Activated CD4-positive, alpha-beta T cell treated with anti-CD3 and anti-CD28 coated beads, Interleukin-2, amount 50 U/mL, for 1 hour (primary cell): ENCODE measurements at places on chromosomes 7 and 10.

- DNase-seq: no peak
Measured at GRCh38 chr10:89362929-89363328, 14.9 kb upstream of the IFIT1B start.

DNA sequence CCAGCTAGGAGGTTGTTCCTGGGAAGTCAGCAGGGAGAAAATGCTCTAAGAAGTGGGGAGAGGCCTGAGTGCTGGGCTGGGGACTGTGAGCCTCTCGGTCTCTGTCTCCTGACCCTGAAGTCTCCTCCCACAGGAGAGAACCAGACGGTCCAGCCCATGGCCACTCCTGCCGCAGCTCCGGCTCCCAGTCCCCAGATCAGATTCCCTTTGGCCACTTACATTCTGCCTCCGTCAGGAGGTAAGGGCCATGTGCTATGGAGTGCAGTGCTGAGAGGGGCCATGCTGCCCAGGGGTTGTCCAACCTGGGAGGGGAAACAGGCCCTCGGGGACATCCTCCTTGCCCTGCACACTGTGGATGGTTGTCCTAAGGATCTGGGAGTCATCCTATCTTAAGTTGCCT, 21.3 kb upstream of the ZNF467 start:
- no peak for DNase-seq

GRCh38 chr7:47591655-47592572, 10.0 kb upstream of the TNS3 start:
- no peak for DNase-seq

DNA sequence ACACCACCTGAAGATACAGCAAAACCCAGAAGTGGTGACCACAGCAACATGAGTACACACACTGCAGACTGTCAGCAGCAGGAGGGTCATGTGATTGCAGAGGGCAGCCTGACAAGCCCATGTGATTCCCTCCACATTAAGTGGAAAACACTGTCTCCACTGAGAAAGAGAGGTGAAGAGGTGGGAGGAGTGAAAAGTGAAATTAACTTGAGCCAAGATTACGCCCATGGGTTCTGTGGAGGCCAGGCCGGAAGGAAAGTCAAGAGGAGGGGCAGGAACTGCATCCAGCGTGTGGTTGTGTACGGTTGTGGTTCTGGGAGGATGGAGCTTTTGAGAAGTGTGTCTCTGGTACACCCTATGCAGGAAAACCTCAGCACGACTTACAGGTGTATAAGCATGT, 138.5 kb downstream of the PLXNA4 start:
- no peak for DNase-seq

DNA sequence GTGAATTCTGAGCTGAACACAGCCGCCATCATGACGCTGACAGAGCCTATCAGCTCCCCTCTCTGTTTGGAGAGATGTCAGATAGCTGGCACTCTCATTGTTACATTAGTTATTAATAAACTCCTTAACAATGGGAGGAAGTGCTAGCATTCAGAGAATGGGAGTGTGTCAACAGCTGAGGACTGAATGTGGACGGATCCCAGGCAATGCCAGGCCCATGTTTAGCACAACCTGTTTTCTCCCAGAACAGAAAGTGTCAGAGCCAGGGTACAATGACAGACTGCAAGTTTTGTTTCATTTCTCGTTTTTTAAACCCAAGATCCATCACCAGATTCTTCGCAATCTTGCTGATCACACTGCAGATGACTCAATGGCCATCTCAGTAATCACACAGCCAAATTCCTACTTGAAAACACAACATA, 99.6 kb downstream of the PRPF18 start:
- no peak for DNase-seq

DNA sequence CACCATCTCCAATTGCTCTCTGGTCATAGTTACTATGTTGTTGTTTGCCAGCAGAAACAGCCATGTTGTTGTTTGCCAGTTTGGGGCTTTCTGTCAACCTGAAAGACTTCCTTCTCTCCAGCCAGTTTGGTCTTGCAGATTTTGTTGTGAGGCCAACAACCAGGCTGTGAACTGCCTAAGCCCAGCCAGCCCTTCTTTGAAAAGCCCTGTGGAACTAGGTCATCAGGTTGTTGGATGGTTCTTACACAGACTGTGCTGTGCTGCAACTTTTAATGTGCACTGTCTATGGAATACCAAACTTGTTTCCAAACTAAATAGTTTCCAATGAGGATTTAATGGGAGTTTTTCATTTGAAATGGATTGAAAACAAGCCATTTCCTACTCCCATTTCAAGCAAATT, 592.7 kb upstream of the GALNT17 start:
- no peak for DNase-seq
